ENCODE measurements at places on chromosomes 1 and 21. TPM values are rescaled to one million over a fixed set of nuclear protein-coding genes. Genes with fewer than 3 reads are reported as not detected.
A peak's percentile ranks its signal among the peaks of the same experiment; 100 is the strongest.

GRCh38 chr1:175126347-175126746 is 58.7 kb downstream of the TNN start:
- no peak for DNase-seq

DNA sequence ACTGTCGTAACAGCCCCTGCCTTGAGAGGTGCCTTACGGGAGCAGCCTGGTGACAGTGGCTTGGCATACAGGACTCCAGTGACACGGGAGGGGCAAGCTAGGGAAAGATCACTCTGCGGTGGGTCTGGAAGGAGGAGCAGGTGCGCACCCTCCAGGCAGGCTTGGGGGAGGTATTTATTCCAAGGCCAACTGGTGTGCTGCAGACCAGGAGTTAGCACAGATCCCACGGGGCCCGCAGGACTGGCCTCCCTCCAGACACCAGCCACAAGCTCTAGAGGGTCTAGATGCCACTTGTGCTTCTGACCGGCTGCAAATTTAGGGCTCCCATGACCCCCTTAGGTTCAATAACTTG is 22.1 kb downstream of the PSEN2 start:
- DNase-seq = no peak

Gene S100A9
- 1,119 TPM for polyA plus RNA-seq

DNA sequence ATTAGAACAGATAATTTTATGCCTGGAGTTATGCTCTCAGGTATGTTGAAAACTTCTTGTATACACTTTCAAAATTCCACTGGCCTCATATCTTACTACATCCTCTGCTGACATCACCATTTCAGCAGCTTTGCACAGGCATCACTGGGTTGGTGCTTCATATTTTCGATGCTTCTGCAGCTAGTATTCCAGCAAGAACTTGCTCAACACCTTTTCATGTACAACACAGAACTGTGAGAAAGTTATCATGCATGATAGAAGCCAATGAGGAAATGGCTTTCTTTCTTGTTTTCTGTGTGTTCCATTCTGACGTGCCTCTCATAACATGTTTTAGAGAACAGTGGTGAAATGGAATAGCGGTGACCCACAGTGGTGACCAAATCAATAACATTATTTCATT is 5.1 kb upstream of the GBP5 start:
- DNase-seq = no peak

DNA sequence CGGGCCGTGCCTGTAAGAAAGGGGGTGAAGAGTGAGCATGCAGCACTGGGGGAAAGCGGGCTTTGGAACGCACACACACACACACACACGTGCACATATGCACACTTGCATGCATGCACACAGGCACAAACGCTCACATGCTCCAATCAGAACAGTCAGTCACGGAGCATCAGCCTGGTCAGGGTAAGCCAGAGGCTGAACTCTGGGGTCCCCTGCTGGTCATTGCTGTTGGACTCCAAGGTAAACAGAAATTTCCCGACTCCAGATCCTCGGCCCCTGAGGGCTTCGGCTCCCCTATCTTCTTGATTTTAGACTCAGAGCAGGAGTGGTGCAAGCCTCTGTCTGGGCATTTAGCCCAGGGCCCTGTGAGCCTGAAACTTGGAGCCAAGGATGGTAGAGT is 54.2 kb downstream of the SYT2 start:
- no peak for DNase-seq

Gene OR2G6
- polyA plus RNA-seq = 0.05 TPM

DNA sequence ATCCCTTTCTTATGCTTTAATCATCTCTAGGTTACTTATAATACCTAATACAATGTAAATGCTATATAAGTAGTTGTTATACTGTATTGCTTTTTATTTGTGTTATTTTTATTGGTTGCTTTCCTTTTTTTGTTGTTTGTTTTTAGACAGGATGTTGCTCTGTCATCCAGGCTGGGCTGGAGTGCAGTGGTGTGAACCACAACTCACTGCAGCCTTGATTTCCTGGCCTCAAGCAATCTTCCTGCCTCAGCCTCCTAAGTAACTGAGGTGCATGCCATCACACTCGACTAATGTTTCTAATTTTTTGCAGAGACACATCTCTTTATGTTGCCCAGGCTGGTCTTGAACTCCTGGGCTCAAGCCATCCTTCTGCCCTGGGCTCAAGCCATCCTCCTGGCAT is 26.9 kb downstream of the KRTAP19-8 start:
- no peak for DNase-seq

Gene FCRL3
- 2.8 TPM for polyA plus RNA-seq

DNA sequence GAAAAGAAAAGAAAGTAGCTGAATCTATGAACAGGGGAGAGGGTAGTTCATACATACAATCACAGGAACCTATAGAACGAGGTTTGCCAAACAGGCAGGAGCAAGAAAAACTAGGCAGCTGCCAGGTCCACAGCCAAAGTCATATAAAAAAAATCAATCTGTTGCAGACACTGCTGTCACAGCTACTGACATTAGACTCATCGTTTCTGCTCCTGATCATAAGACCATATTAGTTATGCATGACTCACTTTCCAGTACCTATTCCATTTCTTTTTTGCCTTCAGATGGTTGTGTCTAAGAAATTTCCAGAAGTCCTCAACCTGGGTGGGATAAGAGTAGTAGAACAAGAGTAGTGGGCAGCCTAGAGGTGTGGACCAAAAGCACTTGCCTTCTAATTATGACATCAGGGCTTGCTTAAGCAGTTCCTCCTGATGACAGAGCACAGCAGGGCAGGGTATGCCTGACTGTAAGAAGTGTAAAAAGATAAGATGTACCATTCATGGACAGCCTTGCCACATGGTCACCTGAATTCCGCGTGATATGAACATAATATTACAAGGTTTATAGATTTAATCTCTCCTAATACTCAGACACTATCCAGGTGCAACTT is 323.2 kb upstream of the SGIP1 start:
- DNase-seq = no peak

Gene SMIM1
- polyA plus RNA-seq = 7.0 TPM

GRCh38 chr1:63523738-63524137 is 413 bp downstream of the EFCAB7 start:
- DNase-seq = no peak

DNA sequence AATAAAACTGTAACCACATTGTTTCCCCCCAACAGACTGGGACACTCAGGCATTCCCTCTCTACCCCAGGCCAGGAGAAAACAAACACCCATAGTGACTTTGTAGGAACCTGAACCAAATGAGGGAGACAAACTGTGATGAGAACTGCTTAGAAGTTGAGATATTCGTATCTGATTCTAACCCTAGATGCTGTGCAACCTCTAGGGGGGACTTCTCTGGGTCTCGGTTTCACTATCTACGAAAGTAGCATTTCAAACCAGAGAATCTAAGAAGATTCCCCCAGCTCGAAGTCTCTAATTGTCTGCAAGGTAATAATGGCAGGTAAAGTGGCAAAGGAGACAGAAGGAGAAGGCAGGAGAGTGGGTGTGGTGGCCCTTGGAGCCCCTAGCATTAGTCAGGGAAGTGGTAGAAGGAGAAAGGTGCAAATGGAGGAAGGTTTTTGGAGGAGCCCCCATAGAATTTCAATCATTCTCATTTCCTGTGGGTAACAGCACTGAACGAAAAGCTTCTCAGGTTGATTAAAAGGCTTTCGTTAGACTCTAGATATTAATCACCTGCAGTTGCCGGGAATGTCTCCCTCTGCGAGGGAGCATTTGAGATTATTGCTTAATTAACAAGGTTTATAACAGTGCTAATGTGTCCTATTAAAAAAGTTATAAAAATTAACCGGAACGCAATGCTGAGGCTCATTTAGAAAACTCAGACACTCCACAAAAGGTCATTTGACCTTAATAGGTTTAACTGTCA is 46.4 kb downstream of the BEND5 start:
- no peak for DNase-seq

GRCh38 chr1:10812387-10812915 is 16.0 kb upstream of the CASZ1 start:
- no peak for DNase-seq

DNA sequence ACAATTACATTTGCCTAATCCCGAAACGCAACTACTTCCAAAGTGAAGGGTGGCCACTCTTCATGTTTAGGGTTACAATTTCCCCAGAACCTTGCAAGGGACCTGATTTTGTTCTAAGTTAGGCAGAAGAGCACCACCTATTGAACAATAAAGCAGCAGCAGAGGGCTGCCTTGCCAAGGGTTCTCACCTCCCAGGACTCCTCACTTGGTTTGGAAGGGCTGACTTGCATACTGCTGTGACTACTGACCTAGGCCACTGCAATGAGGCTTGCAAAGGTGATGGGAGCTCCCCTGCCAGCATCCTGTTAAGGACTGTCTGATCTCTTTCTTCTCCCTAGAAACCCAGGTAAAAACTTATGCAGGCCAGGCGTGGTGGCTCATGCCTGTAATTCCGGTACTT is 14.2 kb downstream of the MTOR start:
- no peak for DNase-seq

Gene TNFSF18
- polyA plus RNA-seq = 0.52 TPM

DNA sequence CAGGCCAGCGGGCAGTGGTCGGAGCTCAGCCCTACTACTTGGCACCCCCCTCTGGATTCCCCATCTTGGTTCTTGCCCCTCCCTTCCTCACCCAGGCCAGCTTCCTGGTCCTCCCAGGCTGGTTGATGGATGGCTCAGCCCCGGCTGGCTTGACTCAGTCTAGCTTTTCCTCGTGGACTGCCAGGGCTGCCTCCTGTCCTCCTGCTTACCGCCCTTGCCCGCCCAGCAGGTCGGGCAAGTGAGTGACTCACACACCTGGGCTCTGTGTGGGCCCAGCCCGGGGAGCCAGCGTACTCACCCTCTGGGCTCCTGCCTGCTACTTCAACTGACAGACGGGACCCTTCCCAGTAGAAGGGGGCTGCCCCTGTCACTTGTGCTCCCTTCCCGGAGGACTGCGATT is 19.5 kb upstream of the ARHGEF10L start:
- DNase-seq = no peak

Gene FCRL5
- 8.1 TPM for polyA plus RNA-seq

- DNase-seq = no peak
Measured at GRCh38 chr1:201253906-201254624, 29.2 kb upstream of the PKP1 start.

DNA sequence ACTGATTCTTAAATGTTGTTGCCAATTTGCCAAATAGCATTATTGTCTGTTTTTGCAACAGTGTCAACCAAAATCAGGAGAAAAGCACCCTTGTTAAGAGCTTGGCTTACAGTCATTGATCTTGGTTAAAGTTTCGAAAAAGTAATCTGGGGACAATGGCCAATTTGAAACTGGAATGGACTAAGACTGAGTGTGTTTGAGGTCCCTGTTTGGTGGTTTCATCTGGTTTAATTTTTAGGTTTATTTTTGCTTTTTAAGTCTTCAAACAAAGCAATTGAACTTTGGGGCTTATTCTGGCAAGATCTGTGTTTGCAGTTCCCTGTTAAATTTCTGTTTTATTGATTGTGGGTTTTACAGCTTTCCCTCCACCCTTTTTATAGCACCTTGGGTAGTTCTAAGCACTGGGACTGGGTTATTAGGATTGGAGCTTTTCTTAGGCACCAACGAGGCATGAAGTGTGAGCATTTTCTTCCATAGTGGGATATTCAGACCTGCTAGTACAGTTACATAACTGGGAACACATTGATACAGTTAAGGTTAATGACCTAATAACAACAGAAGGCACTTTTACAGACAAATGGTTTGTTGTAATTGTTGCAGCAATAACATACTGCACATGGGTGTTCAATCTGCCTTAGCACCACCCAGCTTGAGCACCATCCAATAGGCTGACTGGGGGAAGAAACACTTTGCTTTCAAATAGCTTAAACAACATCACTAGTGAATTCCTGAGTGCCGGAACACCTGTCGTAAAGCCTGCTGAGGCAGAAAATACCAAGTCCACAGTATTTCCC is 40.6 kb upstream of the MAP10 start:
- no peak for DNase-seq

DNA sequence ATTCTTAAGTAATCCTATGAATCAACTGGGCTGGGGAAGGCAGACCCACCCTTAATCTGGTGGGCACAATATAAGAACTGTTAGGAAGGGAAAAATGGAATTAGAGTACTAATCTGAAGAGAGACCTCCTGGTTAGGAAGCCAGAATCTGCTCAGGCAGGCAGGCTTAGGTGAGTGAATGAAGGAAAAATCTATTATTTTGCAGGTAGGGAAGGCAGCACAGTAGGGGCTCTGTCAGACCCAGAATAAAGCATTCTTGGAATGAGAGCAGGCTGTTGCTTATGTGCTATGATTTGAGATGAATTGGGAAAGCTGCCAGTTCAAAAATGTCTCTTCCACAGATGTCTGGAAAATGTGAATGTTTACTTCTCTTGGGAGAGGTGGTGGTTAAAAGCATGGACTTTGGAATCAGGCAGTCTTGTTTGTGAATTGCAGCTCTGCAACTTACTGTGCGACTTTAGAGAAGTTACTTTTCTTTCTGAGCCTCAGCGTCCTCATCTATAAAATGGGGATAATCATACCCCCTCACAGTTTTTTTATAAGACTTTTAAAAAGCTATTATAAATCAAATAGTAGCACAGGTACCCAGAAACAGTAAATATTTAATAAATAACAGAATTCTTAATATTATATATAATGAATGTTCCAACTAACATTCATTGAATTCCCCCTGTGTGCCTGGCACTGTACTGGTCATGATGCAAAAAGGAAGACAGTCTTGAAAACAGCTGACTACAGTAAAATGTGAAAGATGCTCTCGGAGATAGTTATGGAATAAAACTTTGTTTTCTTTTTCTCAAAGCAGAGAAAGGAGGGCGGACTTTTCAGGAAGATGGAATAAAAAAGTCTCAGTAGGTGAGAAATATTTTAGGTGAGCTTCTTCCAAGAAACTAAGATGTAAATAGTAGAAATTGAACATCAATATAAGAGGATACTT is 15.3 kb upstream of the ZNF644 start:
- DNase-seq = no peak

GRCh38 chr1:39657923-39658485 is 13.9 kb downstream of the NT5C1A start:
- peak; percentile 68 for DNase-seq

DNA sequence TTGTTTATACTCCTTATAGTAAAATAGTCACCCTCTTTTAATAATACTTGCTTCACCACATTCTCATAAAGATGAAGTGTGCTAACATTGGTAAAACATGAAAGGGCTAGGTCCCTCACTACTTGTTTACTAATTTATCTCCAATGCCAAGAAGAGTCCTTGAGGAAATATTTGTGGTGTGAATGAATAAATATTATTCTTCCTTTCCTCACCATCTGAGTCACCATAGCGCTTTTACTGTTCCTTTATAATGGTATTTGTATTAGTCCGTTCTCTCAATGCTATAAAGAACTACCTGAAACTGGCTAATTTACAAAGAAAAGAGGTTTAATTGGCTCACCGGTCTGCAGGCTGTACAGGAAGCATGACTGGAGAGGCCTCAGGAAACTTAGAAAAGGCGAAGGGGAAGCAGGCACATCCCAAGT is 222.8 kb upstream of the ZRANB2 start:
- no peak for DNase-seq

DNA sequence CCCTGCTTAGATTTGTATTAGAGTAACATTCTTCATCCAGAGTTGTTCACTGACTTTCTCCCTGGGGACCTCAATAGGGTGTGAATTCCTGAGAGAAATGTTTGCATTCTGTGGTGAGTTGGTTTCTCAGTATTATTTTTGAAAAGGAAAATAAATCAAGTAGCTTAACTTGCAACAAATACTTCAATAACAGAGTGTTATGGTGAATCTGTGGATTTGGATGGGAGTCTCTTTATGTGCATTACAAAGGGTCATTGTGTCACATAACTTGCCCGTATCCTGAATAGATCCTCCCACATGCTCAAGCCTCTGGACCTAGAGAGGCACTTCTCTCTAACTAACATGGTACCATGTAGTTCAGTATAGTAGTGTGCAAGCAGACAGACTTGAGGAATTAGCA is 68.4 kb upstream of the IPO9 start:
- no peak for DNase-seq
